Daoy (cell line): ENCODE measurements at places on chromosomes 5 and 9. TPM values are rescaled to one million over a fixed set of nuclear protein-coding genes. Genes with fewer than 3 reads are reported as not detected.

GPR151 gene
- not detected in 2 replicates for total RNA-seq

TAF11L5 gene
- not detected in 2 replicates for total RNA-seq

NR2F1-AS1 gene
- 6.1 and 10.5 TPM in 2 replicates for total RNA-seq

PCDHB1 gene
- total RNA-seq: 0.06 TPM in 1 of 2 replicates, not detected in the other

PTCD2 gene
- 15.9 and 20.3 TPM in 2 replicates for total RNA-seq

SV2C gene
- total RNA-seq: 0.03 and 0.11 TPM in 2 replicates

- no peak for DNase-seq
Measured at GRCh38 chr5:10036136-10036815, 213.4 kb downstream of the ATPSCKMT start.

GRCh38 chr5:73266176-73266738 is 93.3 kb downstream of the TMEM174 start:
- no peak for DNase-seq

GRCh38 chr5:167296661-167297060 is 994.8 kb upstream of the WWC1 start:
- peak; percentile 42 for DNase-seq

- DNase-seq: no peak
Measured at GRCh38 chr5:156532921-156533320, 206.0 kb downstream of the SGCD start.
